T-helper 2 cell (primary cell): ENCODE measurements at places on chromosomes 5 and 9.

GRCh38 chr5:115661563-115661962, 35.7 kb upstream of the TMED7 start:
- DNase-seq = no peak

- DNase-seq = no peak
These were observed 260.1 kb upstream of the CDH18 start for GRCh38 chr5:20248118-20248517.

DNA sequence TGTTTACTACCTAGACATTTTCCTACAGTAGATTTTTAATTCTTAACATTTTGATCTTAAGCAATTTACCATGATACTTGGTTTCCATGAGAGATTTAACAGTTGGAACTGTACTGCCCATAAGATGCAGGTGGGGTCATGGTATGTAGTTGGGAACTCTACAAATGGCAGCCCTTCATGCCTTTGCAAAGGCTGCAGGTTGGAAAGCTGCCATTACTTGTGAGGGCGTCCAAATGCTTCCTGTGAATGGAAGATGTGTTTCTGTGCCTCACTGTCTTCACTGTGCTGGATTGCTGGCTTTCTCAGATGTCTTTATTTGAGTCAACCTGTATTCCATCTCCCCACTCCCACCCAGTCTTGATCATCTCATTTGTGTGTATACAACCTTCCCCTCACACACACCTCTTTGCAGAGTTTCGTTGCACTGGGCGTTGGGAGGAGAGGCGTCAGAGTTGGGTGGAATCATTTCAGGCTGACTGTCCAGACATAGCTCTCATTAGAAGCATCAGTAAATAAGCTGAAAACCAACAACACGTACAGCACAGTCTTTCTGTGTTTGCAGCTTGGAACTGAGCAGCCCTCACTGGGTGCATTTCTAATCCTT, 14.8 kb upstream of the ABL1 start:
- DNase-seq = no peak

- DNase-seq = no peak
These were observed 30.1 kb downstream of the SLIT3 start for GRCh38 chr5:169270827-169271226.

DNA sequence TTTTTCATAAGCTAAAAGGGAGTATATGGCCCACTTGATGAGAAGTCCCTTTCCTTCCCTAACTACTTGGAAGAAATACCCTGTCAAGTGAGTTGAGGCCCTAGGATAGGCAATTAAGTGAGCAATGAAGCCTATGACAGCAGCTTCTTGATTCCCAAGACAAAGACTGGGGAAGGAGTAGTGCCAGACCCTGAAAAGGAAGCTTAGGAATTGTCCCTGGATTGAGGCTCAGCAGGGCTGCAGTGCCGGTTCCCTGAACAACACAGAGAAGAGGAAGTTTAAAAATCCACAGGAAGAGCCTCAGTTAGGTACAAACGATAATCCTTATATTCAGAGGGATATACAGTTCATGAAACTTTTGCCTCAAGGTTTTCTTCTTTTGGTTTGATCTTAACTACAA, 61.8 kb upstream of the RAD23B start:
- no peak for DNase-seq

GRCh38 chr9:112056996-112057395, 118.1 kb downstream of the SUSD1 start:
- no peak for DNase-seq

GRCh38 chr9:68749579-68750159, 44.6 kb downstream of the PIP5K1B start:
- no peak for DNase-seq

DNA sequence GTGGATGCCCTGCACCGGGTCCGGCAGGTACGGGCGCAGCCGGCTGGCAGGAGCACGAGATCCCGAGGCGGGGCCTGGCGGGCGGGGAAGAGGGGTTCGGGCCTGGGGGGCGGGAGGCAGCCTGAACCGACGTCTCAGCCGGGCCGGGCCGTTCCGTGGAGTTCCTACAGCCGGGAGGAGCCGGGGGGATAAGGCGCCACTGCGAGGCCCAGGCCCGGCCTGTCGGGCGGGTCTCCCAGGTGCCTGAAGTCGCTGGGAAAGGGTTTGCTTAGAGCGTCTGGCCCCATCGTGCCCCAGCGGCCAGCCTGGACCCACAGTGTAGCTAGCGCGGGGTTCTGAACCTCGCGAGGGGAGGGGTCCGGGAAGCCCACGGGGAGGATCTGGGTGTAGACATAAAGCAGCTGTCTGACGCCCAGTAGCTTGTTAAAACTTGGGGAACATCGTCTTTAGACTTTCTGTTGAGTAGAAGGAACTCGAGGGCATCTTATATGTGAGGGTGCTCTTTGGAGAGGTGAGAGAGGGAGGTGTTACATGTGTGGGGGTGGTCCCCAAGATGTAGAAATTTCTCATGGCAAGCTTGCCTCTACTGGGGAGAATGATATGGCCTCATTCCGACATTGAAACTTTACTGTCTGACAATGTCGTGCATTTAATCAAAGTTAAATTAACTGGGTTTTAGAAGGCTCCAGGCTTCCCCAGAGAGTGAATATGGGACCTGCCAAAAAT, 524 bp downstream of the FUBP3 start:
- DNase-seq = peak; percentile 1

DNA sequence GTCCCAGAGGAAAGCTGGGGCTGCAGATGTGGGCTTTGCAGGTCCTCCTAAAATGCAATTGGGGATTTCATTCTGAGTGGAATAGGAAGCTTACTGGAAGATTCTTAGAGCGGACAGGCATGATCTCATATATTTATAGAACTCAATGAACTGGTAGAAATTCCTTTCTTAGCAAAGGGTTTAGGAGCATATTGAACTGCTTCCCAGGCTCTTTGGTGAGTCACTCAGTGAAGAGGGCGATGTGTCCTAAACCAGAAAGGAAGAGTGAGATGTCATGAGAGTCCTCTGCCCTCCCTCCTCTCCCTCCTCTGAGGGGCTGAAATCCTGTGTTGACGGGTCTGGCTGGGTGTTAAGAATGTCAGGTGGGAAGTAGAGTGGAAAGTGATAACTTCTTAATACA, 26.3 kb upstream of the SEMA6A start:
- no peak for DNase-seq

- no peak for DNase-seq
These were observed 339.9 kb downstream of the ARL15 start for GRCh38 chr5:53970475-53970874.

DNA sequence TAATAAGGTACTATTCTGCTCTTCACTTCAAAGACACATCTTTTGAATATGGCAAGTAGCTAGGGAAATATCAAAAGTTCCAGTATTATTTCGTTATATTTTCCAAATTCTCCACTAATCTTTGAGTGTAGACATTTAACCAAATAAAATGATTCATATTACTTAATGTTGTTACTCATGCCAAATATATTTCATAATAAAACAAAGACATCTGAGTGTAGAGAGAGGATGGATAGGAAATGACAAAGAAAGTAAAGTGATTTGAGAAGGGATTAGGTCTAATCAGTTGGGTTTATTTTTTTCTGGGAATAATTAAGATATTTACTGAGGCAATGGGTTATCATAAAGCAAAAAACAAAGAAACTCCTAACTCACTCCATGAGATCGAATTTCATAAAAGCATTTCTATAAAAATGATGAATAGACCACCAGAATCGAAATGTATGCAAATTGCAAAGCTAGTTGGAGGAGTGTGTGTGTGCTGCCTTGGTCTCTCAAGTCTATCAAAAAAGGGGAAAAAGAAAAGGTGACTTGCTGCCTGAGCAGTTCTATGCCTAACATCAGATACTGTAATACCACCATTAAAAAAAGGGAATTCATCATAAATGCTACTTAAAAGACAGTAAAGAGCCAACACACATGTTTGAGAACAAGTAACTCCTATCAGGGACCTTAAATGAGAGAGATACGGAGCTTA, 255.5 kb downstream of the PDE4D start:
- DNase-seq = no peak

GRCh38 chr9:34584970-34585369, 4.6 kb downstream of the CNTFR start:
- no peak for DNase-seq

DNA sequence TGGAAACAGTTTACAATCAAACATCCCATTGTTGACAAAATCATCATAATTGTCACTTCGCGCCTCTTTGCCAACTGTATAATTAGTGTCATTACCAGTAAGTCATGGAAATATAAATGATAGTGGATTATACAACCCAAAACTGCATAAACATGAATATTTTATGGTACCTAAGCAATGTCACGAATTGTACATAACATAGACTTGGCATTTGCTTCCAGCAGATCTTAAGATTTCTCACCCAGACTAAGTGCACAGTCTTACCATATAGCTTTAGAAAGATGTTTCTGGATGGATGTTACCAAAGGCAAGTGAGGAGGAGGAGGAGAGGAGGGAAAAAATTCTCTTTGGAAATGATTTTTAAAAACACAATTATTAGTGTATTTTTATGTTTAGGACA, 113.4 kb upstream of the TAS2R1 start:
- DNase-seq = no peak

GRCh38 chr5:176447591-176447977, 601 bp upstream of the FAF2 start:
- DNase-seq = no peak

GRCh38 chr9:36873247-36873875, 160.7 kb downstream of the PAX5 start:
- DNase-seq = peak; percentile 62

DNA sequence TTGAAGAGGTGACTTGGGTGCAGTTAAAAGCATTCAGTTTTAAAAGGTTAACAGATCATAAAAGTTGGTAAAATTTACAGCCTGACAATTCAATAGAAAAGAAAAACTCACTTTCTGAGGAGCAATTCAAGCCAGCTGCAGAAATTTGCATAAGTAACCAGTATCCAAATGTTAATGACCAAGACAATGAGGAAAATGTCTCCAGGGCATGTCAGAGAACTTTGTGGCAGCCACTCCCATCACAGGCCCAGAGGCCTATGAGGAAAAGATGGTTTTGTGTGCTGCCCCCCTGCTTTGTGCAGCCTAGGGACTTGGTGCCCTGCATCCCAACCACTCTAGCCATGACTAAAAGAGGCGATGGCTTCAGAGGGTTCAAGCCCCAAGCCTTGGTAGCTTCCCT, 1406.5 kb upstream of the ACO1 start:
- DNase-seq = no peak

DNA sequence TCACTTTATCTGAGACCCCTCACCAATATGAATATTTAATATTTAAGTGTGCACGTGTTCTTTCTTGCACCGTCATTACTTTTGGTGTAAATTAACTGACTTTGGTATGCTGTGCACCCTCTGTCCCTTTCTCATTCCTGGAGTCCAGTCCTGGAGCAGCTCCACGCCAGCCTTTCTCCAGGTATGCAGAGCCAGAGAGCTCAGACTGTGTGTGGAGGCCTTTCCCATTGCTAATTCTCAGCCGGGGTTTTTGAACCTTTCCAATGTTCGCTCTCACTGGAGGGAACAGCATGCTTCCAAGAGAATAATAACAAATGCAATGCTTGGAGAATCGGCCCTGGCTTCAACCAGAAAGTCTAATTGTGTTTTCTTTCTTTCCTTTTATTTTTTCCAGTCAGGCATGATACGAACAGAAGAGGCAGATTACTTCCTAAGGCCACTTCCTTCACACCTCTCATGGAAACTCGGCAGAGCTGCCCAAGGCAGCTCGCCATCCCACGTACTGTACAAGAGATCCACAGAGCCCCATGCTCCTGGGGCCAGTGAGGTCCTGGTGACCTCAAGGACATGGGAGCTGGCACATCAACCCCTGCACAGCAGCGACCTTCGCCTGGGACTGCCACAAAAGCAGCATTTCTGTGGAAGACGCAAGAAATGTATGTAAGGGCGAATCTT, 41.7 kb downstream of the ADAMTS16 start:
- no peak for DNase-seq

DNA sequence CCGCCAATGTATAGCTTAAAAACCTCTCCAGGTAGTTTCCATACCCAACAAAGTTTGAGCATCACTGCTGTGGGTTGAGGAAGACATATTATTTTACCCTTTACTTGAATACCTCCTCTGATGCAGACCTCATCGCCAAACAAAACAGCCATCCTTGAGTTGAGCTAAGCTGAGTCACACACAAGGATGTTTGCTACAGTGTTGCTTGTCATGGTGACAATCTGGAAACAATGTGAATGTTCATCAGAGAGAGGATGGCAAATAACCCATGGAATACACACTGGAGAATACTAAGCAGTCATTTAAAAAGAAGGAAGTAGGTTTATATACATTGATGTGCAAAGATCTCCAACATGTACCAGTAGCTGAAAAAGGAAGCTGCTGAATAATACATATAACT, 41.1 kb upstream of the TCF7 start:
- DNase-seq = no peak

GRCh38 chr5:175603987-175604739, 53.7 kb upstream of the HRH2 start:
- DNase-seq = no peak

- no peak for DNase-seq
These were observed 11.1 kb downstream of the CXCL14 start for GRCh38 chr5:135567661-135568060.

- DNase-seq = peak; percentile 4
These were observed 296.7 kb downstream of the ARL15 start for GRCh38 chr5:54013556-54014194.

DNA sequence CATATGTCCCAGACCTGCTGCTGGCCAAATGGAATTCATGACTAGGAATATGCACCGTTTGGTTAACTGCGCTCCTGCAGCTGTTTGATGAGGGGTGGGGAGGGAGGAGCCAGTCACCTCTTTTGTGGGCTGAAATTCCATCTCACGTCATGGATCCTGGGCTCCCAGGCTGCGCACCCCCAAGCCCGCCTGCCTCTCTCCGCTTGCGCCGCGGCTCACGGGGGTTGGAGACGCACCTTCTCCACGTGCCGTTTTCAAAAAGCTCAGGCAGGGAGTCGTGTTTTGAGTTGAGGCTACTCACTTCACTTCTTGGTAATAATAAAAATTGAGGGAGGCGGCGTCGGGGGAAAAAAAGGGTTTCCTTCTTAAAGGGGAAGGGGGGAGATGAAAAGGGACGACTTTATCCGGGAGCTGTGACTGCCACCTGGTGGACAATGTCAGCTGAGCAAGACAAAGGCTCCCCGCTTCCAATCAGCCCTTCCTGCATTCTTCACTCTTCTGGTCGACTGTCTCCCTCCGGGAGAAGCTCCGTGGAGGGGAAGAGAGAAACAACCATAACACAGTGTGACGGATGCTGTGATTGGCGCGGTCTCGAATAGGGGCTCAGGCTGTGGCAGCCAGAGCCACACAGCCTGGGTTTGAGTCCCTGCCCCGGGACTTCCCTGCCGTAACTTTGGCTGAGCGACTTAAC, 15.9 kb upstream of the C5orf47 start:
- DNase-seq = peak; percentile 71
